ENCODE measurements at places on chromosomes 13 and 19.

DNA sequence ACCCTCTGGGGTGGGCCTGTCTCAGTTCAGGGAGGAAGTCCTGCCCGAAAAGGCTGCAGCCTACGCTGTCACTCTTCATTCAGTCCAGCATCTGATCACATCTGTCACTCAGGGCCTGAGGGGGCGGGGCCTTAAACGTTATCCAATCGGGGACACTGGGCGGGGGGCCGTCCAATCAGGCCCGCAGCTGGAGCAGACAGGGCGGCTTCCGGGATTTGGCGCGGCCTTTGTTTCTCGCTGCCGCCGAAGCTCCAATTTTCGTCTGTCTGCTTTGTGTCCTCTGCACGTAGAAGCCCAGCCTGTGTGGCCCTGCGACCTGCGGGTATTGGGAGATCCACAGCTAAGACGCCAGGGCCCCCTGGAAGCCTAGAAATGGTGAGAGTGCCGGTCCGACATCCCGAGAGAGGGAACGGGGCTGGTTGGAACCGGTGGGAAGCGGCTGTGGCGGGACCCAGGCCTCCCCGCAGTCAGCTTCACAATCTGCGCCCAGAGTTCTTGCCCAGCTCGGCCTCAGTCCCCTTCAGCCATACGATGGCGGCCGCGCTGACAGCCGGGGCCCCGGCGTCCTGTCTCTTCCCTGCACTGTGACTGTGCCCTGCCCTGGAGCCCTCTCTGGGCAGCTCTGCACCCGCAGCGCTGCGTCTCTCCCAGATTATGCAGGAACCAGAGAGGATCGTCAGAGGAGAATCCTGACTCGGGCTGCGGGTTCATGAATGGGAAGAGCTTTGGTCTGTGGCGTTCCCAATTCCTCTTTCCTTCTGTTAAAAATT is at the start of gene ZNF730:
Gene ZNF730 (plus strand): TSS at position 224 of the 770 bp plus-strand sequence. CDS start 149 bp downstream, at position 373.
- peak; percentile 14 for DNase-seq

- peak; percentile 11 for DNase-seq
Measured at GRCh38 chr19:13718733-13719132, 45.6 kb upstream of the MRI1 start.

- no peak for DNase-seq
Measured at GRCh38 chr19:44050740-44051649, 841 bp upstream of the ZNF223 start.

GRCh38 chr19:18208098-18208951 is 4.5 kb upstream of the RAB3A start:
- DNase-seq = no peak

Data from LNCaP clone FGC (cell line).